ENCODE measurements at places on chromosomes 13 and 19. TPM values are rescaled to one million over a fixed set of nuclear protein-coding genes. Genes with fewer than 3 reads are reported as not detected.

DOHH gene
- 10.1 TPM for total RNA-seq

RNF113B gene
- total RNA-seq: not detected

ZFP82 gene
- 6.3 TPM for total RNA-seq

LGALS4 gene
- total RNA-seq: 0.86 TPM

C19orf38 gene
- 2.3 TPM for total RNA-seq

DNA sequence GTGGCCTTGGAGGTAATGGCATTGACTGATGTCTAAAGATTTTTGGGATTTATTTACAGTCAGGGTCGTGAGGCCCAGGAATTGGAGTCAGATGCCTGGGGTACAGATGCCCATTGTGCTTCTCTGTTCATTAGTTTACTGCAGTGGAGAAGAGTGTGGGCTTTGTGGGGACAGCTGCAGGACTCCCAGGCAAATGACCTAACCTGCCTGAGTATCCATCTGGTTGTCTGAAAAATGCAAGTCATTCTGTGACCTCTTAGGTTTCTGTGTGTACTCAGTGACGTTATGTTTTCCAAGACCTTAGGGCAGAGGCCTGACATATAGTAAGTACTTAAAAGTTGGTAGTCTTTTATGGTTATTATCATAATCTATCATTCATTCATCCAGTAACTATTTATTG lies 60.5 kb downstream of the SPATA13 start:
- DNase-seq: no peak

GPR183 gene
- 12.1 TPM for total RNA-seq

GRCh38 chr13:32624441-32624840 lies 38.2 kb downstream of the PDS5B start:
- DNase-seq: no peak

RFPL4A gene
- total RNA-seq: not detected

PSG6 gene
- total RNA-seq: not detected

All from posterior vena cava (tissue), 2 donors.